Activated CD8-positive, alpha-beta T cell treated with anti-CD3 and anti-CD28 coated beads for 36 hours (primary cell): ENCODE measurements at places on chromosomes 2 and 18.

GRCh38 chr2:46764547-46764946 is 151.1 kb downstream of the MCFD2 start:
- no peak for DNase-seq

- DNase-seq, result no peak
These were observed 204.0 kb downstream of the MGAT5 start for GRCh38 chr2:134457765-134458472.

DNA sequence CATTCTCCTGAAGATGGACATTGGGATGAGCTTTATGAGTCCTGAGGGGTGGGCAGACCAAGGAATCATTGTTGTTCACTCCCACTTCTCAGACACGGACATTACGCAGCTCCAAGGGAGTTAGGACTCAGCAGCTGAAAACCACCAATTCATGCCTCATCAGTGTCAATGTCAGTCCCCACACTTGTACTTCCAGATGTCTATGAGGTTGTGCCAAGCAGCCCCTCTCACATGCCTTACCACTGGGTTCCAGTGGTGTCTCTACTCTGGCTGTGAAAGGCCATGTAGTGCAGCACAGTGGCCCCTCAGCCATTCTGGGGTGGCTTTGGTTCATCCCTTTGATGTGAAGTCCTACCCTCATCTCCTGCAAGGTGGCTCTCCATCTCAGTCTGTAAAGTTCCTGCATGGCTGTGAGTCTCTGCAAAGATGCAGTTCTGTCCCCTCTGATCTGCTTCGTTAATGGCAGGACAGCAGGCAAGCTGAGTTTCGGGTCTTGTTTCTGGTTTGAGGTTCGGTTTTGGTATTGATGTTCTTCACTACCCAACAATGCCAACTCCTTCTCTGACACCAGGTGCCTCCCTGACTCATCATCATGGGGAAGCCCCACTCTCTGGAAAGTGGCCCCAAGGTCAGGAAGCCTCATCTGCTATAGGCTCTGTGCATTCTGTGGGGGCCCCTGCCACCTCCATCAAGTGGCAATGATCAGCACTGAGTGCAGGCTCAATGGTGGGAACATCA is 14.0 kb upstream of the COL6A3 start:
- DNase-seq, result peak; percentile 95

DNA sequence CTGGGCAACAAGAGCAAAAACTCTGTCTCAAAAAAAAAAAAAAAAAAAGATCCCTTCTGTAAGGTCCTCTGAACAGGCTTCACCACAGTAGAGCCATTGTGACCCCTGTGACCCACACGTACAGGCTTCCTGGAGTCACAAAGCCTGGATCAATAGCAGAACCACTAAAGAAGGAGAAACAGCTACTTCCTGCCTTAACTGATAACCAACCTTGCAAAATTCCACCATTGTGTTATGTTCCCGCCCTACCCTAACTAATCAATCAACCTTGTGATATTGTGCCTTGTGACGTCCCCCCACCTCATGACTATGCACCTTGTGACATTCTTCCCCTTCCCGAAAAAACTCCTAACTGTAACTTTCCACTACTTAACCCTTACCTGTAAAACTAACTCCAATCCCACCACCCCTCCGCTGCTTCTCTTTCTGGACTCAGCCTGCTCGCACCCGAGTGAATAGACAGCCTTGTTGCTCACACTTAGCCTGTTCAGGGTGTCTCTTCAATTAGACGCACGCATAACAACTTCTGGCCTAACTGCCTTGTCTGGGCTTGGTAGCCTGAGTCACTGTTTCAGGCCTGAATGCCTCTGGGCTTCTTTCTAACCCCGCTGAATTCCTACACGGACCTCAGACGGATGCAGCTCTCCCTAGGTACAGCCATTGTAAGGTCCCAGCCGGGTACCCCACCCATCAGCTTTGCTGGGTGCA is 13.9 kb downstream of the SCYGR8 start:
- DNase-seq, result no peak

DNA sequence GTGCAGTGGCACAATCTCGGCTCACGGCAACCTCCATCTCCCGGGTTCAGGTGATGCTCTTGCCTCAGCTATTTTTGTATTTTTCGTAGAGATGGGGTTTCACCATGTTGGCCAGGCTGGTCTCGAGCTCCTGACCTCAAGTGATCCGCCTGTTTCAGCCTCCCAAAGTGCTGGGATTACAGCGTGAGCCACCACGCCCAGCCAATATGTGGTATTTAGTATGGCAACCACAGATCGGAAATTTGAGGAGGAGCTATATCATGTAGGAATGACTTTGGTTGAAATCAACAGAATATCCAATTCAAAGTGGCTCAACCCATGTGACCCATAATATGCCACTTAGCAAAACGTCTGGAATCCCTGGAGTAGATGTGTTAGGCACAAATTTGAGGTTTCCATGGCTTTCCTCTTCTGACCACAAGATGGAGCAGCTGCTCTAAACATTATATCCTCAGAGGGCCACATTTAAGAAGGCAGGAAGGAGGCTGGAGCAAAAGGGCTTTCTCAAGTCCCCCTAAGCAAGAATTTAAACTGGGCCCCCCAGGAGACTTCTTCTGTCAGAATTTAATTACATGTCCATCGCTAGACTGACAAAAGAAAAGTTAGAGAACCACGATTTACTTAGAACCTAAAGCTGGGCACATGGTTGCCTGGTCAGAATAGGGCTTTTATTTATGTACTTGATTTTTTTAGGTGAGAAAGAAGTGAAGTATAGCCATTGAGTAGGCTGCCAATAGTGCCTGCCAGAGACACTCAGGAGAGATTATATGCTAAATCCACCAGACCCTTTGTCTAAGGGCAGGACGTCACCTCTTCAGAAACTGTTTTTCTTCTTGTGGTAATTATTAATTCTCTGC is 49.6 kb upstream of the ITSN2 start:
- peak; percentile 48 for DNase-seq

DNA sequence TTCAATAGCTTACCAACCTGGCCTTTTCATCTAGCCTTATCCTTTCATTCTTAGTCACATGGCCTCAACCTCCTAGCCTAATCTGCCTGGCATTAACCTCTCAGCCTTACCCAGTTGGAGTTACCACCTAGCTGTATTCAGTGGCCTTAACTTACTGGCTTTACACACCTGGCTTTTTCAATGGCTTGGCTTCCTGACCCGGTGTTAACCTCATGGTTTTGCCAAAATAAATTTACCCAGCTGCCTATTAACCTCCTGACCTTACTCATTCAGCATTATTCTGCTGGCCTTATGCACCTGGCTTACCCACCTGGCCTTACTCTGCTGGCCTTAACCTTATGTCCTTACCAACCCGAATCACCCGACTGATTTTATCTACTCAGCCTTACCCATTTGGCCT is 135.5 kb upstream of the ZSWIM2 start:
- DNase-seq, result no peak

- no peak for DNase-seq
These were observed 65.4 kb upstream of the ACAA2 start for GRCh38 chr18:49878567-49879270.

DNA sequence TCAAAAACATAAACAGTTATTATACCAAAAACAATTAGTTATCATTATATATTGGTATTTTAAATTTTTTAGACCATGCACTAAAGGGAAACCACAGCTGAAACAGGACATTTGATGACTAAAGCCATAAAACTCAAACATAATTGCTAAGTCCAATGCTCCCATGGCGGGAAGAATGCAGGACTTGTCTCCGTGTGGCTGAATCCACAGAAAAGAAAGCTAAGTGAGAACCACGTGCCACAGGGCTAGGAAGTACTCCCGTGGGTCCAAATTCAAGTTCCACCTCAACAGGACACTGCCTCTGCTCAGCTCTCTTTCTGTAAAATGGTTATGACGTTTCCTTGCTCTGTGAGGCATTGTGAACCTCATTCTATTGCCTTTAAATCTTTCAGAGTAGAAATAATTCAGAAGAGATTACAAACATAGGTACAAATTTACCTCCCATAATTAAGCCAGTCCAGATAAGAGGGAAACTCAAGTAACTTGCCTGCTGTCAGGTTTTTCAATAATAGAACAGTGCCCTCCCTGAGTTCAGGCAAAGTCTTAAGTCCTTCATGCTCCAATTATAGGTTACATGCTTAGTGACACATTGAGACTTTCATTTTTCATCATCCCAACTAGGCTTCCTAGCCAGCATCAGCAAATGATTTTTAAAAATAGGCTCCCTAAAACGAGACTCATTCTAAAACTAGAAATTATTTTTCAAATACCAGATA is 36.7 kb downstream of the FTCDNL1 start:
- DNase-seq, result no peak

GRCh38 chr2:24521975-24522639 is 31.1 kb downstream of the NCOA1 start:
- no peak for DNase-seq

GRCh38 chr2:15701341-15701907 is 109.8 kb downstream of the DDX1 start:
- no peak for DNase-seq

DNA sequence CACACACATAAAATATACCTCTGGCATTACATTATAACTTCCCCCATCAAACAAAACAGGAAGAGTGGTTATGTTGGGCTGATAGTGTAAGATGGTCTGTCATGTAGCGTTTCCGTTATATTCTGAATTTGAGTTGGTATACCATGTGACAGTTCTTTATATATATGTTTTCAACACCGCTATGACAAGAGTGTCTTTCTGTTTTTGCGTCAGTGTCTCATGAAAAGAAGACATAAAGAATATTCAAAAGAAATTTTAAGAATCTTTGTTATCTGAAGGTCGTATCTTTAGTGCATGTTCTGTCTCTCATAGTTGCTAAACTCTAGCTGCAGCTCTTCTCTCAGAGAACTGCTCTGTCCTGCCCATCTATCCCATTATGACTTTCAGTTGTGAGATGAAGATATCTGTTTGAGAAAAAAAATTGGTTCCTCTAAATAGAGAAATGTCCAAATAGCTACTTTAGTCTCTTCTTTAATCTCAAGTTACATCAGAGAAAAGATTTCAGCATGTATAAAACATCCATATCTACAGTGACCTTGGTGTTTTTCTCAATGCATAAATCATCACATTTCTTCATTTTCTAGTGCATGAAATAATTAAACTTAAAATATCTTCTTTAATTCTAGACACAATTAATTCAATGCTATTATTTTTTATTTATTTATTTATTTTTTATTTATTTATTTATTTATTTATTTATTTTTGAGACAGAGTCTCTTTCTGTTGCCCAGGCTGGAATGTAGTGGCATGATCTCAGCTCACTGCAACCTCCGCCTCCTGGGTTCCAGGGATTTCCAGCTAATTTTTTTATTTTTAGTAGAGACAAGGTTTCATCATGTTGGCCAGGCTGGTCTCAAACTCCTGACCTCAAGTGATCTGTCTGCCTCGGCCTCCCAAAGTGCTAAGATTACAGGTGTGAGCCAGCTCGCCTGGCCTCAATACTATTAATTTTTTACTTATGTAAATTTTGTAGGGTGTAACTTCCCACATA is 24.3 kb upstream of the PSME4 start:
- DNase-seq, result no peak

DNA sequence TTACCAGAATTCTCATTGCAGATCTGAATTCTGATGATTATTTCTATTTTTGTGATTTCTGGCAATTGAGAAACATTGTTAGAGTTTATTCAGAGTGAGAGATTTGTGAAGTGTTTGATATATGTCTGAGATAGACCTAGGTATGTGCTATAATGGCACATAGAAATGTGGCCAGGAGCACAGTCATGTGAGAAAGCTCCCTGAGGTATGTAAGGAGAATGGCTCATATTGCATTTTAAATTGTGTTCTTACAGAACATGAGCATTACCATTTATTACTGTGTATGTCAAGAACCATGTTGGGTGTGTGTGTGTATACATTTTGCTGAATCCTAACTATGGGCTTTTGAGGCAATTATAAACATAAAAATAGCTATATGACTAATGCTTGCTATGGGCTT is 101.2 kb downstream of the RAPGEF4 start:
- DNase-seq, result no peak

DNA sequence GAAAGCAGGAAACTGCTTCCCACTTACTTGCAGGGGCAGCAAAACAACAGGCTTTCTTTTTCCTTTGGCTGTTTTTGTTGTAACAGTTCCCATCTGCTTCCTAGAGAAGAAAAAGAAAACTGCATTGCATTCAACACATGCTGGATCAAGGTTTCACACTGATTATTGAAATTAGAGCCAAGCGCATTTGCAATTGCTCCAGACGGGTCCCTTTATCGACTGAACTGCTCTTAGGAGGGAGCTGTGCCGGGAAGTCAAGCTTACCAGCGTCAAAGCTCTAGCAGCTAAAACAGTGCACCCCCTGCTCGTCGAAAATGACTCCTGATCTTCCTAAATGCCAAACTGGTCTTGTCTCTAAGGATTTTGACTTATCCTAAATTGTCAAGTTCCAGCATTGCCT is 164.0 kb upstream of the SESTD1 start:
- DNase-seq, result no peak

- DNase-seq, result no peak
These were observed 81.4 kb downstream of the MTCL1 start for GRCh38 chr18:8786483-8787370.

- DNase-seq, result no peak
These were observed 16.4 kb upstream of the DSC3 start for GRCh38 chr18:31058897-31059296.

GRCh38 chr2:173199294-173199693 is 123.6 kb downstream of the MAP3K20 start:
- DNase-seq, result no peak

- no peak for DNase-seq
These were observed 248.2 kb downstream of the PHLPP1 start for GRCh38 chr18:62963507-62963906.

DNA sequence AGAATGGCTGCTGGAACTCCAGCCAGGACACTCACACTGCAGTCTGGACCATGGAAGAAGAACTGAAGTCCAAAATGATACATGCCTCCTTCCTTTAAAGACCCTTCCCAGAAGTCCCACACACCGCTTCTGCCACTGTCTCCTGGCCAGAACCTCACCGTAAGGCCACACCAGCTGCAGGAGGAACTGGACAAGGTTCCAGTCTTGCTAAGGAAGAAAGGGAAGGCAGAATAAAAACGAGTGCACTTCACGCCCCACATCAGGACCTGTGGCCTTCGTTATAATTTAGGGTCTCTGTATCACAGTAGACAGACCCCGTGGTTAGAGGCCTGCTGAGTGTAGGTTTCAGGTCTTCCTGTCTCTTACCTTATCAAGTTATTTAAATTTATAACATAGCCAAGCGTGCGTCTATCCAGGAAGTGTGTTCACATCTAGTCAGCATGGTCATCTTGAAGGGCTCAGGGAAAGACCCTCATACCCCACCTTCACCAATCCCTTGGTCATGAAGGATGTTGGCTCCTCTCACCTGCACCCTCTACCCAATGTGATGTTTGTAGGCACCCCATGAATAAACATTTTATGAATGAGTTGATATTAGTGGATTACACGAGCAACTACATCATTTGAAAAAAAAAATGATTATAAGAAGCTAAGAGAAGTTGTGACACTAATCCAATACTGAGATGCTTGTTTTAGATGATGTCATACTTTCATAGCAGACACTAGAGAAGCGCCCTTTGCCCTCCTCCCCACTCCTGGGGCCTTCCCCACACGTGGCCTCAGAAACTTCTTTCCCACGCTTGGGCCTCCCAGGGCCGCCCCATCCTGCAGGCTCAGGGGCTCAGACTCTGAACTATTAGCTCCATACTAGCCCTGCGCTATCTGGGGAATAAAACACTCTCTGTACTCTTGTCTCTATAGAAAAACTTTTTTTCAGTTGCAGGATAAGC is 157.6 kb downstream of the FAM210A start:
- peak; percentile 78 for DNase-seq
